Fibroblast of the aortic adventitia (primary cell): ENCODE measurements at places on chromosomes 1 and 21.

GRCh38 chr1:29489471-29489870, 253.1 kb downstream of the PTPRU start:
- no peak for DNase-seq

DNA sequence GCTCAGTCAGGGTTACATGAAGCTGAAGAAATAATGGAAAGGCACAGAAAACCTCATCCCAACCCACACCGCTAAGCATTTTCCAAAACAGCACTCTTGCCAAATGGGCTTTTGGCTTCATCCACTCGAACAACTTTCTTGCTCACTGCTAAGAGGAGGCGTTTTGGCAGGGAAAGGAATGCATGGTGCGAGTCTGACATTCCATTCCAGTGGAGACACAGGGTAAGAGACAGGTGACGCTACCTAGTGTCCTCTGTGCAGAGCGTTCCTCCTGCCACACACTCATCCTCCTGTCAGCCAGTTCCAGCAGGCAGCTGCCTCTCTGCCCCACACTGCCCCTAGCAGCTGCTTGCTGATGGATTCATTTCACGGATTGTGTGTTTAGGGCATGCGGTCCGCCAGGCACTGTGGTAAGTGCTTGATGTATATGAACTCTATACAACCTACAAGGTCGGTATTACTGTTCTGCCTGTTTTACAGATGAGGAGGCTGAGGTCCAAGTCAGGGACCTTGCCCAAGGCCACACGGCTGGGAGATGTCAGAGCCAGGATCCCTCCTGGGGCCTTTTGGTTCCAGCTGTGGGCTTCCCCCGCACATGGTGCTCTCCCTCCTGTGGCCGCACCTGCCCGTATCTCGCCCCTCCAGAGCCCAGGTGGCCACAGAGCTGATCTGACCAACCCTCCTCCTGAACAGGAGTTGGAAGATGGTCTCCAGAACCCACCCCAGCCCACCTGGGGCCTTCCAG, 25.7 kb upstream of the BACE2 start:
- peak; percentile 77 for DNase-seq

- no peak for DNase-seq
These were observed 43.9 kb upstream of the PWP2 start for GRCh38 chr21:44063151-44063912.

- DNase-seq: no peak
These were observed 17.6 kb downstream of the ACADM start for GRCh38 chr1:75742047-75742625.

GRCh38 chr1:151502859-151503780, 8.1 kb upstream of the CGN start:
- DNase-seq: no peak
